ENCODE measurements at places on chromosomes 4 and X.

GRCh38 chr4:74197080-74197479 is 39.2 kb downstream of the MTHFD2L start:
- DNase-seq, result no peak

DNA sequence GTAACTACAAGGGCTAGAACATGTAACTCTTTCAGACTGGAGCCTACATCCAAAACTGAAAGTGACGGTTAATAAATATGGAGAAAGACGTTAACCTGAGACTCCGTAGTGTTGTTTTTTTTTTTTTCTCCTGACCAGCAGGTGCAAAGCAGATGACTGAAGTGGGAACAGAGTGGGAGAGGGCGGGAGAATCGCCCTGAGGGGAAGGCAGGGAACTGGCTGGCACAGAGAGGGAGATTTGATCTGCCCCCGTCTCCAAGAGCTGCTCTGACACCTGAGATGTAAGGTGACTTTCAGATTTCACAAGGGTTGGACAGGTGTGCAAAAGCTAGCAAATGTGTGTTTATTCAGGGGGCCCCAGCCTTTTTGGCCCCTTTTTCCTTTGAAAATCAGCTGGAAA is 180.2 kb downstream of the PALLD start:
- DNase-seq, result no peak

- no peak for DNase-seq
These were observed 38.1 kb downstream of the CBLL2 start for GRCh38 chrX:22310779-22311178.

GRCh38 chrX:153644356-153645125 is 2.5 kb upstream of the DUSP9 start:
- no peak for DNase-seq

DNA sequence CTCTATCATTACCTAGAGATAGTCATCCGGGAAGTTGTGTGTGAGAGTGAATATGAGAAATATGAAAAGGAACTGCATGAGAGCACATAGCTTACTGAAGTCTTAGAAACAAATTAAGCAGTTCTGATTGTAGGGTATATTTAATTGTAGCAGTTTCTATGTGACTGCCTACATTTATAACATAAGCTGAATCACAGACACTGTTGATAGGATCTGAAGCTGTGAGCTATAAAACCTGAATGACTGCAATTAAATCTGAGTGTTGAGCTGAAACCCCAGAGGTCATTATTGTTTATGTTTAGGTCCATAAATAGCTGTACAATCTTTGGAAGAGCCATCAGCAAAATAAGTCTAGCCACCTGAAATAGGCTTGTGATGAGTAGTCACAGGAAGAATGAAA is 210.1 kb upstream of the CXCL13 start:
- no peak for DNase-seq

DNA sequence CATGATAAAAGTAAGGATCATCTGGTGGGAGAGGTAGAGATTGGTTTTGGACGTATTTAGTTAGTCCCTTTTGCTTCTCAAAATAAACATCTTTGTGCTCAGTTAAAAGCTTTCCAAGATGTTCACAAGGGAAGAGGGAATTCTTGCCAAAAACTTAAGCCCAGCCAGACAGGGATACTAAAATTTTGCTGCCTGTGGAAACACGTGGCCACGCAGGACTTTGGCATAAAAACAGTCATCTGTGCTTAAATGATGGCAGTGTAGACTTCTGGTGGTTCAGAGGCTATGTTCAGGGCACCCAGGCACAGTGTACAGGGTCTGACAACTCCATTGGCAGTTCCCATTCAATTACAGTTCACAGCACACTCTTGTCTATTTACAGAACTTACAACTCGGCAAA is 93.2 kb upstream of the JADE1 start:
- no peak for DNase-seq

DNA sequence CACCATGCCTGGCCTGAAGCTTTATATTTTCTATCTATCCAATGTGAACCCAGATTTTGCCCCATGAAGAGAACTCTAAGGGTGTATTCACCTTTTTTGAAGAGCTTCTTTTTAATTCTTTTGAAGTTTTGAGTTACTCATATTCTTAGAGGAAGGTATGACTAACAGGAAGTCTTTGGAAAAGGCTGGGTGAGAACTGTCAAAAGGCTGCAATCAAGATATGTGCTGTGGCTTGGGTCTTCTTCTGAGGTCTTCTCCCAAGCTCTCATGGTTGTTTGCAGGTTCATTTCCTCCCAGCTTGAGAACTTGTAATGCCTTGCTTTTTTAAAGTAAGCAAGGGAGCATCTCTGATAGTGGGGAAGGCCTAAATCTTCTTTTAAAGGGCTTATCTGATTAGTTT is 3.1 kb upstream of the C4orf17 start:
- DNase-seq, result no peak

DNA sequence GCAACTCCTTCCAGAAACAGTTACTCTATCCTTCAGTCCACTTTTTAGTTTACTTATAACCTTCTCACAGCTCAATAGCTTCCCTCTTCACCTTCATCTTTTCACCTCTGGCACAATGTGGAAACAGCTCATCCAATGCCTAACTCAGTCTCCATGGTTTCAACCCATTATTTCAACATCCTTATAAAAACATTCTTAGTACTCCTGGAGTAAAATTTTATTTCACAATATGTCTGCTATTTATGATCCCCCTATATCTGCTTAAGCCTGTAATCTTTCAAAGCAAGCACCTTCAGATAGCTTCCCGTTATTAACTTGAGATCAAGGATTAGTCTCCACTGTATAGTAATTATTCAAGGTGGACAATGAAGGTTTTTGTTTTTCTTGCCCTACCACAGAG is 156.3 kb downstream of the GASK1B start:
- no peak for DNase-seq

DNA sequence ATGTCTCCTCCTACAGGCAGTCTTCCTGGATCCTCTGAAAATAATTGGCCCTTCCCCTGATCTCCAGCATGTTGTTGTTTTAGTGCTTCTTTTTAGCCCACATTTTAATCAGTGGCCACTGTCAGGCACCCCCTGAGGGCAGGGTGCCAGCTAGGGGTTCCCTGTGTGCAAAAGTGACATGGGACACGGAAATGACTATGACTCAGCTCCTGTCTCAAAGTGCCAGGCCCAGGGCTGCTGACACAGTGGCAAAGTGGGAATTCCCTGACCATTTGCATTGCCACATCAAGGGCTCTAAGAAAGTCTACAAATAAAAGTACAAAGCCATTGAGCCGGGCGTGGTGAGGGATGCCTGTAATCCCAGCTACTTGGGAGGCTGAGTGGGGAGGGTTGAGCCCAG is 24.8 kb downstream of the HMX1 start:
- DNase-seq, result no peak

GRCh38 chr4:176153124-176153523 is 42.3 kb downstream of the SPATA4 start:
- no peak for DNase-seq

- DNase-seq, result no peak
These were observed 1.0 kb downstream of the CYSLTR1 start for GRCh38 chrX:78326401-78326800.

GRCh38 chr4:107951551-107951950 is 20.2 kb downstream of the CYP2U1 start:
- no peak for DNase-seq

DNA sequence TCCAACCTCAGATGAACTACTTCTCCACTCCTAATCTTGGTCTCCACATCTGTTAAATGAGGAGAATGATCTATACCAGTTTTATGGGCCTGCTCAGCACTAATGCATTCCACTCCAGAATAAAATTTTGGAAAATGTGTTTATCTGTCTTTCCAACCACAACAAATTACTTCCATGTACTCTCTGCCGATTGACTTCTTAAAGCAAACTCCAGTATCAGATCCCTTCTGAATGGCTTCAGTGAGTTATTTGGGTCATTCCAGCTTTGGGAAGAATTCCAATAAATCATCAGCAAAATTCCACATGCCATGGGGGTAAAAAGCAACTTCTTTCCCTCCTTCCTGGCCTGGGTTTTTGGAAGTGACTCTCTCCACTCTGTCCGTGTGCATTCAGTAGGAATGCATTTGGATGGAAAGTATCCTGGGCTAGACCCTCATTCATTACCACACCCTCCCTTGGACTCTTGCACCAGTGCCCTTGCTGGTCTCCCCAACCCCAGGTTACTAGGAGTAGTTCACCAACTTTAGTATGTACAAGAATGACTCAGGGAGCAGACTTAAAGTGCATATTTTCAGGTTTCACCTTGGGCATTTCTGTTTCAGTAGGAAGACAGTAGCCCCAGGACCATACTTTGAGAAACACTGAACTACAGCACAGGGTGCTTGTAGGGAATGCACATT is 15.4 kb upstream of the ADH6 start:
- no peak for DNase-seq

GRCh38 chr4:158624889-158625478 is 46.7 kb downstream of the C4orf46 start:
- peak; percentile 13 for DNase-seq
